Left kidney (tissue), 8 donors: ENCODE measurements at places on chromosomes 16 and 17. TPM values are rescaled to one million over a fixed set of nuclear protein-coding genes. Genes with fewer than 3 reads are reported as not detected.

Gene TBC1D3C
- not detected for polyA plus RNA-seq

DNA sequence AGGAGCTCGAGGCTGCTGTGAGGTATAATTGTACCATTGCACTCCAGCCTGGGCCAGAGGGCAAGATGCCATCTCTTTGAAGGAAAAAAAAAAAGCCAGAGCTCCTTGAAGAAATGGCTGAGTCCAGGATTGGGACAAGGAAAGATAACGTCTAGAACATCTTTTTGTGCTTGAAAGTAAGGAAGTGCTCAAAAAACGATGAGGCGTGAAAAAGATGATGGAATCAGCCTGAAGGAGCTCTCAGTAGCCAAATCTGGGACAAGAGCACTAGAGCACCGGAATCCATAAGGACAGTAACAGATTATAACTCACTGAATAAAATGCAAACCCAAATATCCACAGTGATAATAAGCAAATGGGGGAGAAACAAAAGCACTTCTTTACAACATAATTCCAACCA lies 22.1 kb downstream of the EFTUD2 start:
- DNase-seq = no peak

DNA sequence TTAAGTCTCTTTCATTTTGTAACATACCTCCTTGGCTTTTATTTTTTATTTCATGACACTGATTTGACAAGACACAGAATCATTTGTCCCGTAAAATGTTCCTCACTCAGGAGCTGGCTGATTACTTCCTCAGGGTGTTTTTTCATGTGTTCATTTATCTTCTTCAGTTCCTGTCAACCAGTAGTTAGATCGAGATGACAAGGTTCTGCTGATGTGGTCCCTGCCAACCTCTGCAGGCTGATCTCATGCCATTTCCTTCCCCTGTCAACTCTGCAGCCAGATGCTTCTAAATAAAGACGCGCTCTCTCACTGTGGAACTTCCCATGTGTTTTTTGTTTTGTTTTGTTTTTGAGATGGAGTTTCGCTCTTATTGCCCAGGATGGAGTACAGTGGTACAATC lies 8.1 kb upstream of the CXCL16 start:
- DNase-seq = no peak

DNA sequence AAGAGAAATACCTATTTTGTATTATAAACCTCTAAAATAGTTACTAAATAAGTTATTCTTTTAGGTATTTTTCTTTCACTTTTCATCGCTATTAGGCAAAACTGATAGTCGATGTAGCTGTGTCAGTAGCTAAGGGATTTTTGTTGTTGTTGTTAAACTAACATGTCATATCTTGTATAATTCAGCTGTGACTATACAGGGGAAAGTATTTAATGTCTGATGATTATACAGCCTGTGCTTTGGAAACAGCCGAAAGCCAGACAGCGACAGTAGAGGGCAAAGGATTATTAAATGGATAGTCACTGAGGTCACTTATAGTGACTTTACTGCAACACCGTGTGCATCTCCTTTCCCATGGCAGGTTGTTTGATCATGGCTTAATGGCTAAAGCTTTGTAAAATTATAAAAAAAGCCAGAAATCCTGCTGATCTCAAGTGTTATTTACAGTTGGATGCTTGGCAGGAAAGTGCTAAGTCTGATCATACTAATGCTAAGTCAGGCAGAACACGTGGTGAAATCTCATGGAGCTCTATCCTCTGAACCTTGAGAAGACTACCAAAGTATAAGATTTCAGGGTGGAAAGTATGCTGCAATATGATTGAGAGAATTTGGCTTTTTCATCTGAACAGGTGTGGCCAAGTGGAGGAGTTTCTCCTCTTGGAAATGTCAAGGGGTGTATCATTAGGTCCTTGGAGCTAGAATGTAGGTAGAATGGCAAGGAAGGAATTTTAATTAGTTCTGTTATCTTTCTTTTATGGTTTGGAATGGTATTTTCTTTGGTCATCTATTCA lies 88.4 kb downstream of the FTO start:
- DNase-seq = no peak

DNA sequence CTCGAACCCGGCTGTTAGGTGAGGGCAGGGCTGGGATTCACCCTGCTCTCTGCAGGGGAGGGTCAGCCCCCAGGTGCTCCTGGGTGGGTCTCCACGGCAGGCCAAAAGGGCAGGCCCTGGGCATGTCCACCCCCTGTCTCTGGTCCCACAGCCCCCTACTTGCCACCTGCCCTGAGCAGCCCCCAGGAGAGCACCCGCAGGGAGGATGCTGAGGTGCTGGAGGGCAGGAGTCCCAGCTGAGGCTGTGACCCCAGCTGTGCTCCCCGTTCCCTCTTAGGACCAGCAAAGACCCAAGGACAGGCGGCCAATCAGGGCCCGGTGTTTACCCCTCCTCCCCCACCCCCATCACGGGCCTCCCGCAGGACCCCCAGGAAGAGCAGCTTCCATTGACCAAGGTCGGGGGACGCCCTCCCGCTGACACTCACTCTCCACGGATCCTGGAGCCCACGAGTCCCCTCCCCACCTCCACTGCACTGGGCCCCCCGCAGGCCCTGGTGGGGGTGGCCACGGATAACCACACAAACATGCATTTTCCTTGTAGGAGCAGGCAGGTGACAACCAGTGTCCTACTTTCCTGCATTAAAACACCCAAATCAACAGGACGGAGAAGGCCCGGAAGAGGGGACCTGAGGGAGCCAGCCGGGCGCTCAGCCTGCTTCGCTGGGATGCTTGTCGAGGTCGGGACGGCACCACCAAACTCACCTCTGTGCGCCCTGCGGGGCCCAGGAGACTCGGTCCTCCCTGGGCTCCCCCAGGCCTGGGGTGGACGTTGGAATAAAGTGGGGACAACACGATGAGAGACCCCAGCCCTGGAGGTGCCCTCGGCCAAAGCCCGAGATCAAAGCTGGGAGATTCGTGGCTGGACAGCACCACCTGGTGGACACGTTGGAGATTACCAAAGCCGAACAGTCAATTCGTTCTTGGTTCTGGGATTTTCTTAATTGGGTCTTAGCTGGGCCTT lies 22.5 kb upstream of the ENPP7 start:
- peak; percentile 38 for DNase-seq

- DNase-seq = no peak
Measured at GRCh38 chr16:19780321-19780720, 62.2 kb downstream of the IQCK start.

GRCh38 chr16:9112166-9112843 lies 20.9 kb downstream of the HAPSTR1 start:
- DNase-seq = no peak

GRCh38 chr16:85686912-85687591 lies 1.7 kb downstream of the GINS2 start:
- DNase-seq = no peak

GRCh38 chr16:85413691-85414663 lies 199.1 kb upstream of the GSE1 start:
- no peak for DNase-seq

GRCh38 chr17:39281806-39282205 lies 56.1 kb upstream of the STAC2 start:
- no peak for DNase-seq

Gene NOL11
- polyA plus RNA-seq = 109 TPM

Gene CD300E
- polyA plus RNA-seq = 0.10 TPM

DNA sequence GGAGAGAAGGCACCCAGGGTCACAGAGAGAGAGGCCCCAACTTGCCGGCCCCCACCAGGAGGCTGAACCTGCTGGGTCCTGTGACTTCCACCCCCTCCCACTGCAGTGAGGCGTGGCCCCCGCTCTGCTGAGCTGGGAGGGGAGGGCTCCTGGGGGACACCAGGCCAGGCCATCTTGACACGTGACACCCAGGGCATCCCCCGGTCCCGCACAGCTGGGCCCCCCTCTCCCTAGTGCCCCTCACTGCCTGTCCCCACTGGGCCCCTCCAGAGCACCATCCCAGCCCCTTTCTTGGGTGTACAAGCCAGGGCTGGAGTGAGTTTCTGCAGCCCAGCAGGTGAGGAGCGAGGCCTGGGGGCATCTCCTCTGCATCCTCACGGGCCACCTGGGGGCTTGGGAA lies 12.4 kb downstream of the UBALD1 start:
- DNase-seq = no peak

DNA sequence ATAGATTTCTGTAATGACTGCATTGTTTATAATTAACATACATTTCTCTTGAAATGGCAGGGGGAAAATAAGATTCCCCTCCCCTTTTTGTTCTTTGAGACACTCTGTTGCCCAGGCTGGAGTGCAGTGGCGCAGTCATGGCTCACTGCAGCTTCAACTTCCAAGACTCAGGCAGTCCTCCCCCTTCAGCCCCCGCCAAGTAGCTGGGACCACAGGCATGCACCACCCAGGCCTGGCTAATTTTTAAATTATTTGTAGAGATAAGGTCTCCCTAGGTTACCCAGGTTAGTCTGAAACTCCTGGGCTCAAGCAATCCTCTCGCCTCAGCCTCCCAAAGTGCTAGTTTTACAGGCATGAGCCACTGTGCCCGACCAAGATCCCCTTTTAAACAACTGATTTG lies 67.7 kb downstream of the KATNIP start:
- DNase-seq = no peak

Gene PLA2G10
- polyA plus RNA-seq = 0.88 TPM

DNA sequence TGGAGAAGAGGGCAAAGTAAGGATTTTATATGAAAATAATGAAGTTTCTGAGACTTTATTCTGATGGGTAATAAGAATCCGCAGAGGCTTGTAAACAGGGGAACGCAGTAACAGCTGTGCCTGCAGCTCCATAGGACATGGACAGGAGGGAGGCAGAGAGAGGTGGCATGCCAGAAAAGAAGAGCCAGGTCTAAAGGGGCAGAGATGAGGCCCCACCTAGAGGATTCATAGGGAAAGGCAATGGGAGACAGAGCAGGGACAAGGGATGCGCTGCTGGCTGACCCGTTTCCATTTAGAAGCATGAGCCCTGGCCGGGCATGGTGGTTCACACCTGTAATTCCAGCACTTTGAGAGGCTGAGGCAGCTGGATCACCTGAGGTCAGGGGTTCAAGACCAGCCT lies 340.3 kb upstream of the CDH5 start:
- peak; percentile 33 for DNase-seq

GRCh38 chr17:38800237-38800760 lies 943 bp upstream of the PIP4K2B start:
- DNase-seq = no peak

GRCh38 chr16:85083051-85083639 lies 29.1 kb downstream of the CIBAR2 start:
- no peak for DNase-seq

- DNase-seq = no peak
Measured at GRCh38 chr16:67242138-67242730, 5.0 kb downstream of the FHOD1 start.

DNA sequence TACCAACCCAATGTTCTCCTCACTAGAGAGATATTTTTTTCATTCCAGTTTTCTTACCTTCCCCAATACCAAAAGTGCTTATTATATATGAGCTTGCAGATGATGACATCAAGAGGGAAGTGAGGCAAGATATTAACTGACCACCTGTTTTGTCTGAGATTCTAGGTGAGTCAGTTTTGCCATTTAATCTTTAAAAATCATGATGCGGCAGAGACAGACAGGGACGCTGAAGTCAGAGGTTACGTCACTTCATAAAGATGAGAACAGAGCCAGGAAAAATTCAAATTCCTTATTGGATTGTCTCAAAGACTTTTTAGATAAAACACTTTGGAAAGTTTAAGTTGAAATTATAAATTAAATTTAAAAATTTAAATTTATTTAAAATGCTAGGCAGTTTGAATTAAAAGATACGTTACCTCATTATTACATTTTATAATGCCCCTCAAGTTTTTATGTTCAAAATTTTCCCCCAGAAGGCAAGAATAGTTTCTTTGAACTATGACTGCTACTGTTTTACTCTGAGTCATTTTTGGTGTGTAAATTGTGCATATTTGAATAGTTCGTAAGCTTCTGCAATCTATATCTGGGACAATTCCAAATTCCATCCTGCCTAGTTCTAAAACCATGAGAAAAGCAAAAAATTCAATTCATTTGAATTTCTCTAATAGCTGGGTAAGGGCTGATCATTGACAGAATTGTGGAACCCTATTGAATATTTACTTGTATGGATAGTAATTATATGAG lies 839.6 kb upstream of the GOT2 start:
- no peak for DNase-seq

DNA sequence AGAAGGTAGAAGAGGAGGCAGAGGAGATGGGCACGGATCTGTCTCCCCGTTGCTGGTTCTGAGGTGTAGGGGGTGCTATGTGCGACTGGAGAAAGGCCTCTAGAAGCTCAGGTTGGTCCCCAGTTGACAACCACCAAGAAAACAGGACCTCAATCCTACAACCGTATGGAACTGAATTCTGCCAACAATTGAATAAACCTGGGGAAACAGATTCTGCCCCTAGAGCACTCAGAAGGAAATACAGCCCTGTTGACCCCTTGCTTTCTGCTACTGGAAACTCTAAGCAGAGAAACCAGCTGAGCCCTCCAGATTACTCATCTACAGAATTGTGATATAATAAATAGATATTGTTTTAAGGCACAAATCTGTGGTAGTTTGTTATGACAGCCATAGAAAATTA lies 313.0 kb upstream of the GOT2 start:
- no peak for DNase-seq

Gene KIF2B
- polyA plus RNA-seq = not detected

- no peak for DNase-seq
Measured at GRCh38 chr16:61968242-61969076, 67.8 kb downstream of the CDH8 start.

DNA sequence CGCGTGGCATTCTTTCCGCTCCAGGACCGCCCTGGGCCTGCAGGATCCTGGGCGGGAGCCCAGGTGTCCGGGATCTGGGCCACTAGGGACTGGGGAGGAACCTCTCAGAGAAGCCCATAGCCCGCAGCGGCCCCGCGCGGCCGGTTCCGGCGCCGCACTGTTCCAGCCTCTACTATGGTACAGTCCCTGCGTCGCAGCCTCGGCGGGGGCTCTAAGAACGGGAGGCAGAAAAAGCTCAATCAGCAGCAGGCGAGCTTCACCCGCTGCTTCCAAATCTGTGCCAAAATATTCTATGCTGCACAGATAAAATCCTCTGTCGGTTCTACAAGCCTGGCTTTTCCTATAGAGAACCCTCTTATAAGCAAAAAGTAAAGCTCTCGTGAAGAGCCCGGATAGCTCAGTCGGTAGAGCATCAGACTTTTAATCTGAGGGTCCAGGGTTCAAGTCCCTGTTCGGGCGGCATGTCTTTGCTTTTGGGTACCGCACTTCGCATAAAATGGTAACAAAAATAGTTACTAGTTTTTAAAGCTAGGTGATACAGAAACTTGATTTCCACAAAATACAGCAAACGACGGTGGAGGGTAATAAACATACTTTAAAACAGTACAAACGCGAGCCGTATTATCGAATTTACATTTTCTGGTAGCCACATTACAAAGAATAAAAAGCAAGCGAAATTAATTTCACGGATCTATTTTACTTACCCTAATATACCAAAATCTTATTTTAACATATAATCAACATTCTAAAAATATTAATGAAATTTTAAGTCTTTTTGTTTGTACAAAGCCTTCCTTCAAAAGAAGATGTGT lies 661 bp upstream of the ALOXE3 start:
- DNase-seq = no peak

Gene NAGS
- 2.0 TPM for polyA plus RNA-seq

- no peak for DNase-seq
Measured at GRCh38 chr17:53234138-53234537, 588.6 kb upstream of the KIF2B start.

- DNase-seq = no peak
Measured at GRCh38 chr17:15456496-15456895, 10.9 kb downstream of the CDRT4 start.

- no peak for DNase-seq
Measured at GRCh38 chr16:47716571-47716970, 255.4 kb downstream of the PHKB start.

Gene GCGR
- polyA plus RNA-seq = 9.2 TPM
